ENCODE measurements at places on chromosomes 5 and 9. TPM values are rescaled to one million over a fixed set of nuclear protein-coding genes. Genes with fewer than 3 reads are reported as not detected.

- DNase-seq: no peak
Observed at GRCh38 chr9:129415942-129416651, 204.8 kb downstream of the C9orf50 start.

- DNase-seq: no peak
Observed at GRCh38 chr5:9483779-9484178, 62.1 kb downstream of the SEMA5A start.

GRCh38 chr5:1423901-1424603 is 21.2 kb downstream of the SLC6A3 start:
- DNase-seq: no peak

- no peak for DNase-seq
Observed at GRCh38 chr9:37061768-37062167, 27.7 kb upstream of the PAX5 start.

DNA sequence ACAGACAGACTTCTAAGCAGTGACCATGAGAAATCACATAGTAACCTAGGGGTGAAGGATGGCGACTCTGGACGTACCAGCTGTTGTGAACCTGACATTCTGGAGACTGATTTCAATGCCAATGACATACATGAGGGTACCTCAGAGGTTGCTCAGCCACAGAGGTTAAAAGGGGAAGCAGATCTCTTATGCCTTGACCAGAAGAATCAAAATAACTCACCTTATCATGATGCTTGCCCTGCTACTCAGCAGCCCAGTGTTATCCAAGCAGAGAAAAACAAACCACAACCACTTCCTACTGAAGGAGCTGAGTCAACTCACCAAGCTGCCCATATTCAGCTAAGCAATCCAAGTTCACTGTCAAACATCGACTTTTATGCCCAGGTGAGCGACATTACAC is 38.0 kb upstream of the CCDC152 start:
- no peak for DNase-seq

DNA sequence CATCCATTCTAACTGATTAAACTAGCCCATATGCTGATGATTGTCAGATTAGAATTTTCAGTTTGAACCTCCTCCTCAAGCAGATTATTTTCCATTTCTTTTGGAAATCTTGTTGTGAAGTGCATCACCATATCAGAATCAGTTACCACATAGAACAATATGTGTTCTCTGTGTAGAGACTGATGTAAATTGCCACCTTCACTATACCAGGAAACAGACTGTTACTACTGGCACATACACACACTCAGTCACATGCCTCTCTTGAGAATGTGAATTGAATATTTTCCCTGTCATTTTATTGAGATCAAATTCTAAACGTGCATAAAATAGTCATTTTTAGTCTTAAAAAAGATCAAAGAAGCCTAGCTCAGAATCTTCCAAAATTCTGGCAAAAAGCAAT is 161.4 kb downstream of the ALDH1A1 start:
- no peak for DNase-seq

DNA sequence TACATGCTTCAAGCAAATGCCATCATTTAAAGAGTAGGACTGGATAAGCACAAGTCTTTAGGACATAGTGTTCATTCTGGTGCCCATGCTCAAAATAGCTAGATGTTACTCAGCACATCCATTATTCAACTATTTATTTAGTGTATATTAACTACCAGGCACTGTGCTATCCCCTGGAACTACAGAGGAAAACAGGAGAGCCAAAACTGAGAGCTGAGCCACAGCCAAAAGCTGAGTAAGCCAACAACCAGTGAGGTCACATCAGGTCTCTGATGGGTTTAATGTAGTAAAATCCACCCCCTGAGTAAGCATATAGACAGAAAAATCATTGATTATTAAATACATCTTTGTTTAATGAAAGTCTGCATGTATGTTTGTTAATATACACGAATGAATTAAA is 469.3 kb upstream of the DMAC1 start:
- DNase-seq: no peak

DNA sequence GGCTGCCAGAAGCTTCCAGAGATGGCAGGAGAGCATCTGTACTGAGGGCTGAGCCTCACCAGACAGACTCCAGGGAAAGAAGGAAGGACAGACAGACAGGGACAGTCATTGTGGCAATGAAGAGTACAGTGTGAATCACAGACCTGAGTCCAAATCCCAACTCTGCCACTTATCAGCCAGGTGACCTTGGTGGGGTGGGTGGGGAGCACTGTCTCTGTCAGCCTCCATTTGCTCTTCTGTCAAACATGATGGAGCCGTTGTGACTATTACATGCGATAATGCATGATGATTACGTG is 85.9 kb upstream of the FSTL4 start:
- DNase-seq: no peak

- DNase-seq: no peak
Observed at GRCh38 chr5:128144491-128144890, 60.9 kb downstream of the SLC12A2 start.

GRCh38 chr9:113650207-113651131 is 186.9 kb downstream of the RGS3 start:
- DNase-seq: no peak

DNA sequence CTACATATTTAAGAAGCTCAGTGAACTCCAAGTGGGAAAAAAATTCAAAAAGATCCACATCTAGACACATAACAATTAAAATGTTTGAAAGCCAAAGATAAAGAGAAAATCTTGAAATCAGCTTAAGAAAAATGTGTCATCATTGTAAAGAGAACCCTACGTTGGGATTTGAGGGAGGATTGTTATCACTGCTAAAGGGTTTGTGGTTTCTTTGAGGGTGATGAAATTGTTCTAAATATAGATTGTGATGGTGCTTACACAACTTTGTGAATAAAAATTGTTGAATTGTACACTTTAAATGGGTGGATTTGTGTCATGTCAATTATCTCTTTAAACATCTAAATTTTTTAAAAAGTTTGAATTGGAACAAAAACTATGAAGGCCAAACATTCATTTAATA is 92.2 kb upstream of the ADAMTS19 start:
- DNase-seq: no peak

LRRC19 gene
- not detected for total RNA-seq

DHX29 gene
- total RNA-seq: 35.6 TPM

SPATA31A3 gene
- total RNA-seq: not detected

PLAC8L1 gene
- total RNA-seq: not detected

C9orf153 gene
- 0.92 TPM for total RNA-seq

SV2C gene
- total RNA-seq: 0.14 TPM

GALNT10 gene
- total RNA-seq: 52.7 TPM

GAPVD1 gene
- 105 TPM for total RNA-seq

PKD2L2 gene
- total RNA-seq: not detected

MAT2B gene
- total RNA-seq: 51.6 TPM

SLC22A5 gene
- 24.9 TPM for total RNA-seq

All from thoracic aorta (tissue), 2 donors.